ENCODE measurements at places on chromosomes 1 and 21. TPM values are rescaled to one million over a fixed set of nuclear protein-coding genes. Genes with fewer than 3 reads are reported as not detected.

DNA sequence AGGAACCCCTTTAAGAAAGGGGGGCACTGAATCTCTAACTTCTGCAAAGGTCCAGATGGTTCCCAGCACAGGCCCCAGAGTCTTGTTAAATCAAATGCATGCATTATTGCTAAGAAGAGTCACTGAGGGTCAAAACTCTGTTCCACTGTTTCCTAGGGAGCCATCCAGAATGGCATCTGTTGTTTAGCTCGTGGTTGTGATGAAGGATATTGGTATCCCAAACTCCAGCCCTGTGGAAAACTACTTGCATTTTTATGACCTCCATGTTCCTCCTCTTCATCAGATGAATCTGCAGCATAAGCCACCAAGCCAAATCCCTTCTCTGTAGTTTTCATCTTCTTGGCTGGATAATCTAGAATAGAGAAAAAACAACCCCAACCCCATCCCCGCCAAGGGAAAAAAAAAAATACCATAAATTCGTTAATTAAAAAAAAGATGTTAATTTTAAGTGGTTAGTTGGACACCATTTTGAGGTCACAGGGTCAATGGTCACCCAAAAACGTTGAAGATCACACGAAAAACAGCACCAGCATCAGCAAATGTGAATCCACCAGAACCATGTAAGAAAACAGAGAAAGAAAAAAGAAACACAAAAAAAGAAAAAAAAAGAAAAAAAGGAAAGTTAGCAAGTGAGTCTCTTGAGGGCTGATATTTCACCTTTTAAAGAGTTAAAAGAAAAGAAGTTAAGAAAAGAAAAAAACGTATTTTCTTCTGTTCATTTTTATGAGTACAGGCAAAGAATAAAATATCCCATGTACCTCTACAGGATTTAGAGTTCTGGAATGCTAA, 3.0 kb upstream of the RIT1 start:
- peaks cover 77% of the 10 kb centered on the region for H3K36me3 ChIP-seq
- DNase-seq, result no peak

DNA sequence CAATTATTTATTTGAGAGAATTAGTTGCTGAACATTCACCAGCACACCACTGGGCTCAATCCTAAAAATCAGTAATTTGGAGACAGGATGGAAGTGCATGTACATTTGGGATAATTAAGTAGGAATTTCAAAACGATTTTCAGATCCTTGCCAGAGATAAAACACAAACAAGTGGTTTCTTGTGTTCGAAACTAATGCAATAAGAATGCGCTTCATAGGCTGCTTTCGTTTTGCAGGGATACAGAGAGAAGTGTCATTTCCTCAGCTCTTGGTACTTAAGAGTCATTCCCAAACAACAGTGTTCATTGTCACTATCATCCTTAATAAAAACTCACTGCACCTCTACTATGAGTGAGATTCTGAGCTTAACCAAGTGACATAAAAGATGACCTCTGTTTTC, 20.6 kb upstream of the USP24 start:
- peaks cover 6% of the 10 kb centered on the region for H3K4me1 ChIP-seq
- H3K27me3 ChIP-seq, result no peaks in the 10 kb centered on the region
- H3K36me3 ChIP-seq, result no peaks in the 10 kb centered on the region
- DNase-seq, result no peak
- no peak overlapping the region for H3K4me3 ChIP-seq
- no peak overlapping the region for H3K27ac ChIP-seq

DNA sequence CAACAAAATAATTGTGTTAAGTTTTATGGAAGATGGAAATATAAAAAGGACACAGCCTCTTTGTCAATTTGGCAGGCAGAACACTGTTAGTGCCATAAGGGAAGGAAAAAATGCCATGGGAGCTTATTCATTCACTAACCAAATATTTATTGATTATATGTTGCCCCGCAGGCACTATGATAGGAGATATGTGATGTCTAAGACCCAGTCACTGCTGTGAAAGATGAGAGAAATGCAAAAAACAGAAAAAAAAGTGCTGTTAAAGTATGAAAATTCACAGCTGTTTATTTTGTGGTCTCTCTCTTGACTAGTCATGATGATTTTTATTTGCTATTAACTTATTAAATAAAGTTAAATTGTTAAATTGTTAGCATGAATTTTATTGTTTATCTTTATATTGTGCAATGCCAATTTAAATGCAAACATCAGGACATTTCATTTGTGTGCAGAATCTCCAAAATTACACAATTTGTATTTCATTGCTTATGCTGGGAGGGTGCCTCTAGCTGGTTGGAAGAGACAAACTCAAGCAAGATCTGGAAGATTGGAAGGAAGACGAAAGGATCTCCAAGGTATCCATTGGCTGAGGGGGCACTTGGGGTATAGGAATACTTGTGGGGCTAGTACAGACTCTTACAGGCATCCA, 17.8 kb upstream of the PTGFR start:
- no peak for DNase-seq
- no peaks in the 10 kb centered on the region for H3K4me1 ChIP-seq
- no peak overlapping the region for H3K4me3 ChIP-seq
- no peaks in the 10 kb centered on the region for H3K27me3 ChIP-seq
- no peak overlapping the region for H3K27ac ChIP-seq
- H3K36me3 ChIP-seq, result no peaks in the 10 kb centered on the region

- peaks cover 7% of the 10 kb centered on the region for H3K36me3 ChIP-seq
- no peaks in the 10 kb centered on the region for H3K27me3 ChIP-seq
- DNase-seq, result no peak
- H3K4me1 ChIP-seq, result peaks cover 68% of the 10 kb centered on the region
- no peak overlapping the region for H3K27ac ChIP-seq
These were observed 4.5 kb downstream of the ADARB1 start for GRCh38 chr21:45078877-45079281.

DNA sequence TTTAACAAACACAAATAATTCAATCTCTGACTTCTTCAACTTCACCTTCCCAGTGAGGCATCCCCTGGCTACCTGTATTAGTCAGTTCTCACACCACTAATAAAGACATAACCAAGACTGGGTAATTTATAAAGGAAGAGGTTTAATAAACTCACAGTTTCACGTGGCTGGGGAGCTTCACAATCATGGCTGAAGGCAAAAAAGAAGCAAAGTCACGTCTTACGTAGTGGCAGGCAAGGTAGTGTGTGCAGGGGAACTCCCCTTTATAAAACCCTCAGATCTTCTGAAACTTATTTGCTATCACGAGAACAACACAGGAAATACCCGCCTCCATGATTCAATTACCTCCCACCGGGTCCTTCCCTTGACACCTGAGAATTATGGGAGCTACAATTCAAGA, 478.5 kb downstream of the ADGRL2 start:
- H3K27ac ChIP-seq, result no peak overlapping the region
- no peak overlapping the region for H3K4me3 ChIP-seq
- H3K27me3 ChIP-seq, result no peaks in the 10 kb centered on the region
- no peaks in the 10 kb centered on the region for H3K36me3 ChIP-seq
- H3K4me1 ChIP-seq, result no peaks in the 10 kb centered on the region

GRCh38 chr1:196678510-196678884, 26.7 kb downstream of the CFH start:
- no peak for DNase-seq
- no peak overlapping the region for H3K4me3 ChIP-seq
- H3K27me3 ChIP-seq, result no peaks in the 10 kb centered on the region
- no peaks in the 10 kb centered on the region for H3K4me1 ChIP-seq

DNA sequence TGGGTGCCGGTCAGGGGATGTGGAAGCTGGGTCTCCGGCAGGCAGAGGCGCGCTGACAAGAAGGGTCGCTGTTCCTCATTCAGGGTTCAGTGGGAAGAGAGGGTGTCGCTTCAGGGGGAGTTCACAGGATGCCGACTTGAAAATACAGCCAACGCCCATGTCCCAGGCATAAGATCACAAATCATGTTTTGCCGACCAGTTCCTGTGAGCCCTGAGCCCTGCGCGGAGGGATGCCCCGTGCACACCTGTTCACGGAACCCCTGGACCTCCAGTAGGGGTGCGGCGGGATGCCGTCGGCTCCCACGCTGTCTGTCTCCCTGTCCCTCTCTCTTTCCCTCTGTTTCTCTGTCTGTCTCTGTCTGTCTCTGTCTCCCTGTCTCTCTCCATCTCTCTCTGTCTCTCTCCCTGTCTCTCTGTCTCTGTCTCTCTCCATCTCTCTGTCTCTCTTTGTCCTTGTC, 26.8 kb downstream of the TP73 start:
- peaks cover 38% of the 10 kb centered on the region for H3K27me3 ChIP-seq
- H3K4me1 ChIP-seq, result peaks cover 9% of the 10 kb centered on the region
- H3K4me3 ChIP-seq, result no peak overlapping the region
- H3K36me3 ChIP-seq, result no peaks in the 10 kb centered on the region
- DNase-seq, result no peak

- H3K27ac ChIP-seq, result no peak overlapping the region
- H3K36me3 ChIP-seq, result no peaks in the 10 kb centered on the region
- no peaks in the 10 kb centered on the region for H3K27me3 ChIP-seq
- H3K4me3 ChIP-seq, result no peak overlapping the region
- no peaks in the 10 kb centered on the region for H3K4me1 ChIP-seq
- DNase-seq, result no peak
These were observed 459.8 kb downstream of the KCNT2 start for GRCh38 chr1:196148367-196148970.

DNA sequence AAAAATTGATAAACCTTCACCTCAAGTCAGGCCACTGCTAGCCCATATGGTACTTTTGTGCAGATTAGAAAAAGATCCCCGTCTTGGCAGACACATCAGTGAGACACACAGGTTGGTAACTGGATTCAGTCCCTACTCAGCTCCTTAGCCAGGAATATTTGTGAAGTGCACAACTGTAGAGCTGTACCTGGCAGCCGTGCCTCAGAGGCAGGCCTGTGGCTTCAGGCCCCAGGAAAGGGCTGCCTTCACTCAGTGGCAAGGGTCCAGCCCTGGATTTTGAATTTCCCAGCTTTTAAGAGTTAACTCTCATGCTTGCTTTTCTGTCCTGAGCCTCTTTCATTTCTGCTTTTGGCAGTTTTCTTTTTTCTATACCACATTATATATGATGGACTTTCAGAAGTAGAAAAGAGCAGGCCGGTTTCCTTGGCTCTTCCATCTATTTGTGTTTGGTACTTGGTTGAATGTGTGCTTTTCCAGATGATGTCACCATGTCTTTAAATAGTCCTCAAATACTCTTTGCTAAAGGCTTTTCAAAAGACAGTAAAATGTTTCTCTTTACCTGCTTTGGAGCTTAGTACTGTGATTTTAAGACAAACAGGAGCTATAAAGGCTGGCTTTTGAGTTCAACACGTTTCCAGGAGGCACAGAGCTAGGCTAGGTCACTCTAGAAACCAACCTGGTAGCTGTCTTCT, 186.6 kb downstream of the AK5 start:
- H3K36me3 ChIP-seq, result no peaks in the 10 kb centered on the region
- H3K4me1 ChIP-seq, result no peaks in the 10 kb centered on the region
- no peak overlapping the region for H3K27ac ChIP-seq
- DNase-seq, result no peak
- H3K27me3 ChIP-seq, result no peaks in the 10 kb centered on the region

GRCh38 chr1:29096231-29096886, 27.3 kb downstream of the TMEM200B start:
- no peak overlapping the region for H3K27ac ChIP-seq
- H3K4me1 ChIP-seq, result peaks cover 6% of the 10 kb centered on the region
- H3K36me3 ChIP-seq, result peaks cover 12% of the 10 kb centered on the region
- no peak overlapping the region for H3K4me3 ChIP-seq
- no peaks in the 10 kb centered on the region for H3K27me3 ChIP-seq
- no peak for DNase-seq

- no peaks in the 10 kb centered on the region for H3K27me3 ChIP-seq
- peaks cover 16% of the 10 kb centered on the region for H3K4me1 ChIP-seq
- H3K27ac ChIP-seq, result no peak overlapping the region
- no peak overlapping the region for H3K4me3 ChIP-seq
These were observed 15.2 kb downstream of the F3 start for GRCh38 chr1:94526152-94526980.

DNA sequence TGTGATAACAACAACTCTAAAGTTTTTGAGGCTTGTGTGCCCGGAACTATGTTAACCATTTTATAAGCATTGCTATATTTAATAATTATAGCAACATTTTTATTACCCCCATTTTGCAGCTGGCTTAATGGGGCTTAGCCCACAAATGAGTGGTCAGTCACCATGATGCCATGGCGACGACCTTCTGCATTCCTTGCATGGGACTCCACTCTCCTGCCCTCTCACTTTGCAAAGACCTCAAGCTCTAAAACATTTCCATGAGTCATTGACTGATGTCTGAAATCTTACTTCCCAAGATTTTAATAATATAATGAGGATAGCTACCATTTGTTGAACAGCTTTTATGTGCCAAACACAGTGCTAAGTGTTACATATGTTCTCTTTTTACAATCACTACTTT, 15.4 kb downstream of the NGF start:
- DNase-seq, result no peak
- peak overlapping the region; percentile 32 for H3K27ac ChIP-seq
- H3K36me3 ChIP-seq, result no peaks in the 10 kb centered on the region
- H3K27me3 ChIP-seq, result no peaks in the 10 kb centered on the region

DNA sequence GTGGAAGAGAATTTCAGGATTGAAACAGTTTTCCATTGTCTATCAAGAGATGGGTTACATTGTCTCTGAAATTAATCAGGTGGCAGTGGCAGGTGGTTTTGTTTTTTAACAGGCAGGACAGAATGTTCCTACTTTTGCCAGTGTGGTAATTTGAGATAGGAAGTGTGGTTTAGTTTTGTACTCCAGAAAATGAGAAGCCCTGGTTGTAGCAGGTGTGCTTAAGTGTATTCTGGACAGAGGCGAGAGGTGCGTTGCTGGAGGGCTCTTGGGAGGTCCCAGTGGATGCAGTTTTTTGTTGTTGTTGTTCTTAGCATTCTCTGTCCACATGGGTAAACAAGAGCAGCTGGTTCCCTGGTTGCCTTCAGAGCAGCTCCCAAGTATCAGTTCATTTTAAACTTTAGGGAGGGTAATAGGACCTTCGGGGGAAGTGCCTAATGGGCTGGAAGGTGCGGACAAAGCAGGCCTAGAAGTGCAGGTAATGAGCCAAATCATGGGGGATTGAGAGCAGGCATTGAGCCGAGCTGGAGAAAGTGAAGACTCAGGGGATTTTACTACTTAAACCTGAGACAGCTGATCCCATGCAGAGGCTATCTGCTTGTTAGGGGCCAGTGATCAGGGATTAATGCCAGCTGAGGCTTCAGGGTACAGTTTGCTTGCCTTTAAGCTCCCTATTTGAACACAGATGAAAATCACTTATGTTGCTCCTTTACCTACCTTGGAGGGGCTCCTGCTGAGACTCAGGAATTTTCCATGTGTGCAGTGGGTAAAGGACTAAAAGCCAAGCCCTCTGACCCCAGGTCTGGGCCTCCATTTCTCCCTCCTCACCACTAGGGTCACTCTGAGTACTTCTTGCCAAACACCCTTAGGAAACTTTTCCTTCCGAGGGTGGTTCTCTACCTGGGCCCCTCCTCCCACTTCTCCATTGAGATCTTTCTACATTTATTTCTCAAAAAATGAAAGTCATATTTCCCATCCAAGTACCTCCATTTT, 6.1 kb downstream of the PFKFB2 start:
- H3K4me3 ChIP-seq, result peak overlapping the region; percentile 44
- peak overlapping the region; percentile 97 for H3K27ac ChIP-seq
- H3K36me3 ChIP-seq, result peaks cover 45% of the 10 kb centered on the region
- peaks cover 59% of the 10 kb centered on the region for H3K4me1 ChIP-seq
- no peaks in the 10 kb centered on the region for H3K27me3 ChIP-seq

GRCh38 chr1:180266275-180267210, 36.5 kb downstream of the LHX4 start:
- no peak overlapping the region for H3K27ac ChIP-seq
- H3K36me3 ChIP-seq, result no peaks in the 10 kb centered on the region
- no peak overlapping the region for H3K4me3 ChIP-seq

The KCNA3 gene
- 0.22 TPM for total RNA-seq

The PER3 gene
- 12.5 TPM for total RNA-seq

The RHD gene
- not detected for total RNA-seq

Measured in left ventricle myocardium inferior (tissue), 1 donor.